ENCODE measurements at places on chromosomes 3 and 15.

GRCh38 chr15:42107473-42107872 lies 13.1 kb upstream of the PLA2G4D start:
- DNase-seq: peak; percentile 21

- no peak for DNase-seq
Measured at GRCh38 chr15:23403550-23403949, 43.5 kb downstream of the GOLGA6L2 start.

DNA sequence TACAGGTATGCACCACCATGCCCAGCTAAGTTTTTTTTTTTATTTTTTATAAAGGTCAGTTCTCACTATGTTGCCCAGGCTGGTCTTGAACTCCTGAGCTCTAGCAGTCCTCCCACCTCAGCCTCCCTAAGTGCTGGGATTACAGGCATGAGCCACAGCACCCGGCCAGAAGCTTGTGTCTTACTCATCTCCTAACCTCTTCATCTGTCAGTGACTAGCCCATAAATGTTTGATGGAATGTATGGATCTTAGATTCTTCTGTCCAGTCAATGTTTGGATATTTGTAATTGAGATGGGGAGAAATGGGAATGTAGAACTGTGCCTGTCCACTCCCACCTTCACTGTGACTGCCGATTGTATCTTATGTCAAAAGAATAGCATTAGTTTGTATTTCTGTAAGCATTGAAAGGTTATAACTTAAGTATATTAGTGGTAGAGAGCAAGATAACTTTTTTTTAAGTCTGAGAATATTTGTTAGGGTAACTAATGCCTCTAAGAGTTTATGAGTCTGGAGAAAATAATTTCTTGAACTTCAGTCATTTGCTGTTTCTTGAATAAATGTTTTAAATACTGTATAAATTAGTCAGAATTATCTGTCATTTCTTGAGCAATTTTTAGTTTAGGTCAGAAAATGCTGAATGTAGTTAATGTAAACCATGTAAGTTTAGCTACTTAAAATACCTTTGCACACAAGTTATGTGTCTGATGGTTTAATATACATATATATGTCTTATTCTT lies 215.3 kb upstream of the CGNL1 start:
- DNase-seq: no peak

DNA sequence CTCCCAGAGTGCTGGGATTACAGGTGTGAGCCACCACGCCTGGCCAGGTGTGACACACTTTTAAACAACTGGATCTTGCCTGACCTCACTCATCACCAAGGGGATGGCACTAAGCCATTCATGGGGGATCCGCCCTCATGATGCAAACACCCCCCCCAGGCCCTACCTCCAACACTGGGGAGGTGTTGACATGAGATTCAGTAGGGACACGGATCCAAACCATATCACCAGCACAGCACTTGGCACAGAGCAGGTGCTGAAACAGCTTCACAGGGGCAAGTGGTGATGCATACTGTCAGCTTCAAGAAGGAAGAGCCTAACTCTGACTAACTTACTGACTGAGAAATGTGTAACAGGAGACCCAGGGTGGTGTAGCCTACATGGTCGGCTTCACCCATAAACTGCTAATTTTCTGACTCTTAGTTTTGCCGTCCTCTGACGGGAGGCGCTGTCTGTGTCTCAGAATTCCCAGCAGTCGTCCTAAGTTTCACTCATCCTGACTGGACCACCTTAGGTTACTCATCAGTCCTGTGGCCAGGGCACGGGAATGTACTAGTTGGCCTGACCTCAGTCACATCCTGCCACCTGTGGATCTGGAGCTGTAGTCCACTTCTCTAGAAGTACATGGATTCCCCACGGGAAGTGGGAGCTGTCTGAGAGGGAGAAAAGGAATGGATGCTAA lies 81.9 kb upstream of the PLXNA1 start:
- no peak for DNase-seq

GRCh38 chr3:13414040-13414729 lies 5.9 kb downstream of the NUP210 start:
- DNase-seq: peak; percentile 56

- no peak for DNase-seq
Measured at GRCh38 chr3:4808637-4809036, 170.6 kb upstream of the BHLHE40 start.

All from stimulated activated CD8-positive, alpha-beta memory T cell treated with anti-CD3 and anti-CD28 coated beads, Interleukin-7, amount 100 ng/mL, for 48 hours (primary cell).